ENCODE measurements at places on chromosomes 16 and 17. TPM values are rescaled to one million over a fixed set of nuclear protein-coding genes. Genes with fewer than 3 reads are reported as not detected.

DNA sequence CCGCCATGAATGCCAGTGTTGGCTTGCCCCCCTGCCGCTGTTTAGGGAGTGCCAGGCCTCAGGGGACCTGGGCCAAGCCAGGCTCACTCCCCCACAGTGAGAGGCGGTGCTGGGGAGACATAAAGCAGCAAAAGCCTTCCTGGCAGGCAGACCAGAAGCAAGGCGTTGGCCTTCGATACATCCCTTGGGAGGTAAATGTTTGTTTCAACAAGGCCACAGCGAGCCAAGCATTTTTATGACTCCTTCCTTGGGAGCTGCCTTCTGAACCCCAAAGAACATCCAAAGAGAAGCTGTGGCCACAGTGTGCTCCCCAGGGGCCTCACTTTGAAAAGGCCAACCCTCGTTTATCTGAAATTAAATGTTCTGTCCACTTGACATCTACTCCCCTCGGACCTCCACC lies 119.7 kb upstream of the CIBAR2 start:
- no peak for DNase-seq

DNA sequence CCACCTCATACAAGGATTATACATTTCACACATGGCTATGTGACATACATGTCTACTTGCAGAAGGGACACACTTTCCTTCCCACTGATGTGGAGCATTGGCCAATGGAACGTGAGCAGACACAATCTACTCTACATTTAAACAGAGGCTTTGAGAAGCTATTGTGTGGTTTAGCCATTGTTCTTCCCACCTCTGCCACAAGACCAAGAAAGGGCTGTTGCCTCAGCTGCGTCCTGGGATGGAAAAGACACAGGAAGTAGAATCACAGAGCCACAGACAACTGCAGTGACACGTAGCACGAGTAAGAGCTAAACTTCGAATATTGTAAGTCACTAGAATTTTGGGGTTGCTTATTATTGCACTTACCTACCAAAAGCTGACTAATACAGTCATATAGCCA lies 33.3 kb downstream of the PRKCB start:
- no peak for DNase-seq

The MTMR4 gene
- 35.3 TPM for polyA plus RNA-seq

The OTOP2 gene
- polyA plus RNA-seq = not detected

The TBX4 gene
- 152 TPM for polyA plus RNA-seq

Measured in right lung (tissue), 10 donors.